ENCODE measurements at places on chromosomes 13 and 19. TPM values are rescaled to one million over a fixed set of nuclear protein-coding genes. Genes with fewer than 3 reads are reported as not detected.
A peak's percentile ranks its signal among the peaks of the same experiment; 100 is the strongest.

DNA sequence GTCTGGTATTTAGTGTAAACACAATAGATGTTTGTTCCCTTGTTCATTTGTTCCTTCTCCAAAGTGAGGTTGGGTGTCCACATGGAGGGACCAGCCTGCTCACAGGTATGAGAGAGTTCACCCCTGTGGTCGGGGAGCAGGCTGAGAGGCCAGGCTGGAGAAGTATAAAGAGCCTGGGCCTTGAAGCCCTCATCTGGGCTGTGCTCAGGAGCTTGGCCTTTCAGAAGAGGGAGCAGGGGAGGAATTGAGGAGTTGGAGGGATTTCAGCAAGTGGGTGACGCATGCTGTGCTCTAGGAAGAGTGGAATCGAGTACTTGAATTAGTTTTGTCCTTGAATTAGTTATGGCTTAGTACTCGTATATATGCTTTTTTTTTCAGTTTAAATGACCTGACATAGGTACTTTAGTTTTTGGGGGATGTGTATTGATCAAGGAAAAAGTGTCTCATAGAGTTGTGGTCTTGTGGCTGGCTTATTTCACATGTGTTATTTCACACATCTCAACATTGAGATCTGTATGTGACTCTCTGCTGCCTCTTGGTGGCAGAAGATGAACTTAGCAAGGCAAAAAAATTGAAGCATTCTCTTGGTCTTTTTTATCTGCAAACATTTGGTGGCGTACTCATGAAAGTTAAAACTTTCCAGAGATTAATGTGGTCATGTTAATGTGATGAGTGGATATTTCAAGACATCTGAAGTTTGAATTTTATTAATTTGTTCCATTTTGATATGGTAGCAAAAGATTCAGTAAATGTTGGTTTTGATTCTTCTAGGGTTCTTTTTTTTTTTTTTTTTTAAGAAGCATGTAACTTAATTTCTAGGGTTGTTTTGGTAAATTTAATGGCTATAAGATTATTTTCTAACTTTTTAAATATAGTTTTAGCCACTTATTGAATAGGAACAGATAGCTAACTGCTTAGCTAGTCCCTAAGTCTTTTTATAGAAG is 54.3 kb downstream of the SLAIN1 start:
- DNase-seq, result peak; percentile 2

GRCh38 chr19:2249880-2250765 is 1.0 kb downstream of the AMH start:
- DNase-seq, result no peak

DNA sequence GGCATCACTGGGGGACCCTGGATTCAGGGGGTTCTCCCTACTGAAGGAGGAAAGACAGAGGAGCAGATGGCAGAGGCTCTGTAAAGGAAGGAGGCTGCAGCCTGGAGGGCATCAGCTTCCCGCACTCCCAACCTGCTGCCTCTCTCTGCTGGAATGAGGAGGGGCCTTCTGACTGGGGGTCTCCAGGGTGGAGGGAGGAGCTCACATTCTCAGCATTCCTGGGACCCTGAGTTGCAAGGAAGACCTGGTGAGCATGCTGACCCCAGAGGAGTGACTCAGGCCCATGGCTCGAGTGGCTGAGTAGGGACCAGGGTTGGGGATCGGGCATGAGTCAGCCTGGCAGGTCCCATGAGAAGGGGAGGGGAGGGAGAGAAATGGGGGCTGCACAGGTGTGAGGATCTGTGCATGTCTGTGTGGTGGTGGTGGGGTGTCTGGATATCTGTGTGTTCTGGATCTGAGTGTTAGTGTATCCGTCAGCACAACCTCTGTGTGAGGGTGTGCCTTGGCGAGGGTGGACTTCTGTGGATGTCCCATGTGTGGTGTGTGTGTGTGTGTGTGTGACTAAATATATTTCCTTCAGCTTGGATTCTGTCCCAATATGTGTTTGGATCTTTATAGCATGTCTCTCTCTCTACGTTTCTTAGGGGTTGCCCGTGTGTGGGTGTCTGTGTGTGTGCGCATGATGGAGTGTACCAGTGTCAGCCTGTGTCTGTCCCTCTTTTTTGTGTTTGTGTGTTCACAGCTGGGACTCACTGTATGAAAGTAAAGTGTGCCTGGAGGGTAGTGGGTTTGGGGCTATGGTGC is 4.6 kb downstream of the AXL start:
- DNase-seq, result no peak

DNA sequence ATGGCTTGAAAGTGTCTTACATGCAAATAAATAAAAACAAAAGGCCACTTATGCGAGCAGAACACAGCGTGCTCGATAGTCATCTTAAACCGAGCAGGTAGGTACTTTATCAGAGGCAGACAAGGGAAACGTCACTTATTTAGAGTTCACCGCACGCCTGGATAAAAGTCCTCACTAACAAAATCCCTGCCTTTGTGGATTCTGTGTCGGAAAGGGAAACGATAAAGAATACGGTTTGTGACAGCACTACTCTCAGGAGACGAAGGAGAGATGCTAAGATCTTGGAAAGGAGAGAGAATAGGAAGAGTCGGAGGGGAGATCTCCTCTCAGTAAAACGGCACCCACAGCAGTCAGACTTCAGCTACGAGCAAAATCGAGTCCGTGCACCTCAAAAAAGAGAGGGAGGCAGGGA is 581 bp downstream of the RCBTB1 start:
- DNase-seq, result no peak

DNA sequence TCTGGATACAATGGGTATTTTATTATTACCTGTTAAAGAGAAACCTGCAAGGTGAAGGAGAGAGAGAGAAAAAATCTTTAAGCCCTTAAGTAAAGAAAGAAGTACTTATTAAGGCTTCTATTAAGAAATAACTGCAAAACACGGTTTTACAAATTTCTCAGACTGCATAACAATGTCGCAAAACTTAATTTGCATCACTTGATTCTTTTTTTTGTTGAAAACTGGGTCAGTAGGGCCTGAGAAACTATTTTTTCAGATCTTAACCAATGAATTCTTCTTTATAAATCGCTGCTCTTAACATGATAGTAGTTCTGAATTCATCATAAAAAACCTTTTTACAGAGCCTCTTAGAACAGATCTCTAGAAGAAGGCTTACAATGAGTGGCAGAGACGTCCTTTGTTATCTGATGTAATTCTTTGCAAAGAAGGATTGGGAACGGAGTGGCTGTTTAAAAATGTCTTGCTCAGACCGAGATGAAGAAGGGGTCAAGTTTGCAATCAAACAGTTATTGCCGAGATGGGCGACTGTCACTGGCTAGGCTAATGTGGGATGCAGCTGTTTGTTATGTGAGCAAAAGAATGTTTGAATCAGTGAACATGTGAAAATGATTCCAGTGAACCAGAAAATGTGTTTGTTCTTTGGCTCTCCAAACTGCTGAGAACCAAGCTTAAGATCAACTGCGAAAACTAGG is 76.3 kb downstream of the ZNF536 start:
- DNase-seq, result no peak

Gene NCR1
- not detected for polyA plus RNA-seq

DNA sequence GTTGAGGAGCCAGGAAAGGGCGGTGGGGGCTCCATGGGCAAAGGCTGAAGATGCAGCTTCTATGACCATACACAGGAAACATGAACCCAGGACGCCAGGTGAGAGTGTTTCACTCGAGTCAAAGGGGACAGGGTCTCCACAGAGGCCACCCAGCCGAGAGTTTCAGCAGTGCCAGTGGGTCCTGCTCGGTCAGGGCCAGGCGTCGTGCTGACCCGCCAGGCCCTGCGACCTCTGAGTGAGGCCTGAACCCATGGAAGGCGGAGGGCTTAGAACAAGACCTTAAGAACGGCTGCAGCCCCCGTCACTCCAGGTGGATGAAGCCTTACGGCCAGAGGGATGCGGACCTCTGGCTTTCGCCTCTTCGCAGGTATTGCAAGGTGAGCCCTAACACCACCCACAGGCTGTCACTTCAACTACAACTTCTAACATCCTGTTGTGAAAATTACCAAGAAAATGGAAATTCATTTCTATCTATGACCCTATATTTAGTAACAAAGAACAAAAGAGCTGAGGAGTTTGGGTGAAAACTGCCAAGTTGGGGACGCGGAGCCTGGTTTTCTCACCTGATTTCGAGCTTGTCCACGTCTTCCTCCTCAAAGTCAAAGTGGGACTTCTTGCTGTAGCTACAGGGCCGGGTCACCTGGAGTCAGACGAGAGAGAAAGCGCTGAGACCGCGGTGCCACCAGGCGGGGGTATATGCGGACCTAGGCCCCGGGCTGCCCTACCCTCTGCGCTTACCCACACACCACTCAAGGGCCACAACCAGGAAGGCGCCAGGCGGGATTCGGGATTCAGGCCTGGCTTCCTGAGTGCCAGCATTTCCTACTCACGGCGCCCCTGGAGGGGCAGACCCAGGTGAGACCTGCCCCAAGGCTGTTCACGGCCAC is 50.1 kb upstream of the C13orf46 start:
- DNase-seq, result no peak

- no peak for DNase-seq
Measured at GRCh38 chr19:11375143-11375948, 880 bp downstream of the SWSAP1 start.

DNA sequence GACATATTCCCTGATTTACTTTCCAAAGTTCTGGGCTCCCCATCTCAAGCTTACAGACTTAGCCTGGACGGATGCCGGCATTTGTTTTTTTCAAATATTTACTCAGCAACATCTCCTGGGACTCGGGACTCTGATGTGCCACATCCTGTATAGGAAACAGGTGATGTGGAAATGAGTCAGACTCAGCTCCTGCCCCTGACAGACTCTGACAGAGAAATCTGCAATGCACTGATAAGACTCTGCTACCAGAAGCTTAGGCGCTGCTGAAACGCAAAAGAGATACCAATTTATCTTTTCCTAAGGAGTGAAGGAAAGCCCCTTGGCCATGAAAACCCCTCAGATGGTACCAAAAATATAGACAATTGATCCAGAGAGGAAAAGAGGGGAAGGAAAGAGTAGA is 16.2 kb downstream of the LAIR2 start:
- DNase-seq, result no peak

DNA sequence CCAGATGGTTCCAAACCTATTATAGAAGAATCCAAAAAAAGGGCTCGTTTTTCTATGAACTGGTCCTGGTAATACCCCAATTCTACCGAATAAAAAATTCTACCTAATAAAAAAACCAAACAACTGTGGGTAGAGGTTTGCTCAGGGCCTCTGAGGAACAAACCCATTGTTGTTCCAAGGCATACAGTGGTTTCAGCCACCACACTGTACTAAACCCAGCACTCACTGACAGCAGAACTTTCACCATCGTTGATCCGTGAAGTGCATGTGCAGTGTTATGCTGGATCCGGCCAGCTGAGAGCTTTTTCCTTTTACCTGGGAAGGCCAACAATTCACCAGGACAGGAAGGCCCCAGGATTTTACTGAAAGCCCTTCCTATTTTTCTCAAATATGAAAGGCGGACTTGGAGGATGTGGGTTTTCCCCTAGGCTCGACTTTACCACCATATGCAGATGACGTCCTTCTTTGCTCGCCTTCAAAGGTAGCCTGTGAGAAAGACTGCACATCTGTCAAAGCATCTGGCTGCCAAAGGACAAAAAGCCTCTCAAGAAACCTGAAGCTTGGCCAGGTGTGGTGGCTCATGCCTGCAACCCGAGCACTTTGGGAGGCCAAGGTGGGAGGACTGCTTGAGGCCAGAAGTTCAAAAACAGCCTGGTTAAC is 7.2 kb upstream of the PABPC3 start:
- DNase-seq, result no peak

DNA sequence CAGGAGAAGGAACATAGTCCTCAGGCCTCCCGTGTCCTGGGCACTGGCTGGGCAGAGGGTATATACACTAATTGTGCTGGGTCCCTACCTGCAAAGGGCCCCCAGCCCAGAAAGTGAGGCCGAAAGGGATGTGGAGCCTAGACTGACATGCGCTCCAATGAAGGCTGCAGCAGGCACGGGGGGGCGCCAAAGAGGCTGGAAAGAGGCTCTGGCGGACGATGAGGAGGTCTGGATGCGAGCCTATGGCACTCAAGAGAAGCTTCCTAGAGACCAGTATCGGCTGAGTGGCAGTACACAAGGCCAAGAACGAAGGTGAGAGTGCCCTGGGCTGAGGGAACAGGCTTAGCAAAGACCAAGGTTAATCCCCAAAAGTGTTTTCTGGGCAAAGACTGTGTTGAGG is 16.6 kb downstream of the VRK3 start:
- no peak for DNase-seq

Gene PSPN
- 0.41 TPM for polyA plus RNA-seq

Gene CEACAM7
- not detected for polyA plus RNA-seq

DNA sequence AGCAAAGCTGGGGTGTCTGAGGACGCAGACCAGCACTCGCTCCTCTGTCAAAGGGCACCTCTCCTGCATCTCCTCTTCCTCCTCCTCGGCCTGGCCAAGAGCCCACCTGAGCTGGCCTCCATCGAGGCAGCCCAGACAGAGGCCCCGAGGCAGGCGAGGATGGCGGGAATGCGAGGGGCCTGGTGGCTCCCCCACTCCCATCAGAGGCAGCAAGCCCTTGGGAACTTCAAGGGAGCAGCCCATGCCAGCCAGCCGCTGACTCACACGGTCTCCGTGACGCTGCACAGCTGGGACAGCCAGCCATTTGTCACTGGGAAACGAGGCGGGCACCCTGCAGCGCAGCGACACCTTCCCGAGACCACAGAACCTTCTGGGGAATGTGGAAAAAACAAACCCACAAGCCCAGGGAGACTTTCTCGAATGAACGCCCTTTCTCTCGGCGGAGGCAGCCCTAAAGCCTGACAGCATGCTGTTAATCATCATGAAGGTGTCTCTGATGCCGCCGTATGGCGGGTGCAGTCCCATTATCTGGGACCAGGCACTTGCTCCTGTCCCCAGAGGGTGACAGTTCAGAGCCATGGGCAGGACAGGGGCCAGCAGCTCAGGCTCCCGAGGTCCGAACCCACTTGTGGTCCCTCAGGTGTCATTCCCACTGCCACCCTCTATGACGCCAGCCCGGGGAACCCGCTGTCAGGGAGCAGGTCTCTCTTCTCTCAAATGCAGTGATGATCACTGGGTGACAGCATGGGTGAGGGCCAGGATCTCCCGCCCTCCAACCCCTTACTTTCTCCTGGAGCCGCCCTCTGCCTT is 53.0 kb downstream of the PEPD start:
- DNase-seq, result no peak

GRCh38 chr13:103243495-103243894 is 177.3 kb upstream of the SLC10A2 start:
- DNase-seq, result no peak

DNA sequence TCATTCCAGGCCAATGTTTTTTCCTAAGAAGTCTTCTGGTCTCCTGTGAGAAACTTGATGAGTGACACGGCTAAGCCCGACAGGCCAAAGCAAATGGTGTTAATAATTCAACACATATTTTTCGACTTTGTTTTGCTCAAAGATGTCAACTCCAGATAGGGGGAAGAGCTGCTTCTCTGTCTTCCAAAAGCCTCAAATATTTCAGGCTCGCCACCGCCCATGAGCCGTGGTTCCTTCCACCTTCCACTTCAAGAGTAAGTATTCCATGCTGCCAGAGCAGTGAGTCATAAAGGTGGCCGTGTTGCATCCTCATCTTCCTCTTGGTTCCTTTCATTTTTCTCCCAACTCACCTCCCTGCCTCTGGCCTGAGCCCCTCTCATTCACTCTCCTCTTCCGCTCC is 272.6 kb downstream of the EFNB2 start:
- DNase-seq, result no peak

Gene NDUFA3
- 54.0 TPM for polyA plus RNA-seq
